ENCODE measurements at places on chromosomes 1 and 21.

DNA sequence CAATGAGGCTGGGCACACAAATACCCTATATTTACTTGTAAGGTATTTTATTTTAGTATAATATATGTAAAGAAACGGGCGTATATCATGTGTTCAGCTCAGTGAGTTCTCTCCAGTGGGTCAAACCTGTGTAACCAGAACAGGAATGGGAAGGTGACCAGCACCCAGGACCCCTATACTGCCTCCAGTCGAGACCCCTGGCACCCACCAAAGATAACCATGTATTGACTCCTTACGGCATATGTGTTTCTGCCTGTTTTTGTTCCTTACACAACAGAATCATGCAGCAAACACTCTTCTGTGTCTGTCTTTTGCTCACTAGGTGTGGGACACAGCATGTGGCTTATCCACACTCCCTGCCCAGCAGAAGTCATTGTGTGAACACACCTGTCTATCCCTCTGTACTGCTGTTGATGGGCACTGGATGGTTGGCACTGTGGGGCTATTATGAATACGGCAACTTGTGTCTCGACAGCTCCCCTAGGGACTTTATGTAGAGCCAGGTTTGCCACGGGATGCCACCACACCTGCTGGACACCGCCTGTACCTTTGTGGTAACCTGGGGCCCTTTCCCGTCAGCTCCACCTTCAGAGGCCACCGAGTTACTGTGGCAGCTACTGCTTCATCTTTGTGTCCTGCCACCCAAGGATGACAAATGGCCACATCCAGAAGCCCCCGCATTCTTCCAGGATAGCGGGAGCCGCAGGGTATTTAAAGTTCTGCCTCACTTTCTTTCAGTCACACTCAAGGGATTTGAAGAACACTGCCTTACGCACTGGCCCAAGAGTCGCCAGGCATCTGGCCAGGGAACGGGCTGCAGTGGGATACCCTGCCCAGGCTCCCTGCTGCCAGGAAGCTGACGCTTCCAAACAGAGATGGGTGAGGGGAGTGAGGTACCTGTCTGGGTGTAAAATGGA, 23.5 kb upstream of the C2CD2 start:
- DNase-seq, result peak; percentile 10

GRCh38 chr1:202316186-202316585, 25.6 kb downstream of the UBE2T start:
- no peak for DNase-seq

DNA sequence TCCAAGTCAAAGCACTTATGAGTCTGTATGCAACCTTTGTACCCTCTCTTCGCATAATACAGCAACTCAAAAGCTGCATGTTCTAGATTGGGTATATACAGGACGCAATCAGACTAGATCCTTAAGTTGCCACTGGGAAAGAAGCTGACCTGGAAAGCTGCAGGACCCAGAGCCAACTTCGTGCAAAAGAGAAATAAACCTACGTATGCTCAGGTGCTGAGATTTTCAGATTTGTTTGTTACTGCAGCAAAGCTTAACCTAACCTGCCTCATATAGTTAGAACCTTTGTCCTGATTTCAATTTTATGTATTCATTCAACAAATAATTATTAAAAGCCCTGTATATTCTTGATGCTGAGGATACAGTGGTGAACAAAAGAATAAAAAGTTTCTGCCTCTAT, 139.7 kb downstream of the SLC30A10 start:
- no peak for DNase-seq

- no peak for DNase-seq
These were observed at the start of gene MROH9 for GRCh38 chr1:170935231-170935630. Gene MROH9, plus strand, starts transcription at chr1:170935534. Its CDS starts 10,023 bp downstream, at chr1:170945557.

- DNase-seq, result no peak
These were observed 4.6 kb upstream of the OLIG2 start for GRCh38 chr21:33021150-33021549.

Data from liver (tissue), 10 donors.